ENCODE measurements at places on chromosomes 2 and 18.

DNA sequence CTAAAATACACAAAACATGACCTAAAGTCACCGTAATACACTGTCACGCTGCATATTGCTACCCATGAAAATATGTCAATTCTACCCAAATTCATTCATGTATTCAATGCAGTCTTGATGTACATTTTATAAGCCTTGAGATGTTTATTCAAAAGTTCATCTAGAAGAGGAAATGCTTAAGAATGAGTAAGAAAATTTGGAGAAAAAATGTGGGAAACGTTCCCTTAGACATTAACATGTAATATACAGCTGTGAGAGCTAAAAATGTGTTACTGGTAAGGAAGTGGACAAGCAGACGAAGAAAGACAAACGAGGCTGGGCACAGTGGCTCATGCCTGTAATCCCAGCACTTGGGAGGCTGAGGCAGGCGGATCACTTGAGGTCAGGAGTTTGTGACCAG, 37.3 kb downstream of the THAP4 start:
- no peak for DNase-seq

GRCh38 chr18:67402543-67402942, 114.0 kb downstream of the DSEL start:
- no peak for DNase-seq

DNA sequence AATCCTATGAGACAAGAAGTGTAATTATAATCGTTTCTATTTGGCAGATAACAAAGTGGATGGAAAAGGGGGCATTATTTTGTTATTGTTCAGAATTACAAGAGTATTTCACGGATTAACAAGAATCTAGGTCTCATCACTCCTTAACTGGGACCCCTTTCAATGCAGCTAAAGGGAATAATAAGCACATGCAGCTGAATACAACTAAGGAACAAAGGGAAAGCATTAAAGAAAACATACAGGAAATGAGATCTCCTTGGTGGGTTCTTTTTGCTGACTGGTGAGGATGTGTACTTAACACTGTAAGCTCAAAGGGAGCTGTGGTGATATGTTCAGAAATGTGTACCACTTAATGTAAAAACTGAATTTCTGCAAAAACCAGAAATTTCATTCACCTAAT, 140.5 kb upstream of the WDSUB1 start:
- no peak for DNase-seq

DNA sequence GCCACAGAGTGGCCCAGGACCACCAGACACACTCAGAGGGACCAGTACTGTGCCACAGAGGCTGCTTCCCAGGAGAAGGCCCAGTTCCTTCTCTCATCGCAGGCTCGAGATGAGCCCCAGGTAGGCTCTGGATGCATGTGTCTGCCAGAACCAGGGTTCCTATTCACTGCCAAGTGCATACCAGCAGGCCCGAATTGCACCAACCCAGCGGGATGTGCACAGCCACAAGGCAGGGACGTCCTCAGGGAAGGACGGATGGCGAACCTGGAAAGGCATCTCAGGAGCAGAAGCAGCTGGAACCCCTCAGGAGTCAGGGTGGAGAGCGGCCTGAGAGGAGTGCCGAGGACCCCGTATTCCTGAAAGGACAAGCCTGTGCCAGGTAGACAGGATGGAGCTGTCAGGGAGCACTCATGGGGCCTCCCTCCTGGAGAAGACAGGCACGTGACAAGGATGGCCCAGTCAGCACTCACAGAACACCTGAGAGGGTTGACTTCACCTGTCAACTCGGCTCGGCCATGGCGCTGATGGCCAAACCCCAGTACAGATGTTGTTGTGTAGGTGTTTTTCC, 73.7 kb downstream of the PTGR3 start:
- DNase-seq, result no peak

DNA sequence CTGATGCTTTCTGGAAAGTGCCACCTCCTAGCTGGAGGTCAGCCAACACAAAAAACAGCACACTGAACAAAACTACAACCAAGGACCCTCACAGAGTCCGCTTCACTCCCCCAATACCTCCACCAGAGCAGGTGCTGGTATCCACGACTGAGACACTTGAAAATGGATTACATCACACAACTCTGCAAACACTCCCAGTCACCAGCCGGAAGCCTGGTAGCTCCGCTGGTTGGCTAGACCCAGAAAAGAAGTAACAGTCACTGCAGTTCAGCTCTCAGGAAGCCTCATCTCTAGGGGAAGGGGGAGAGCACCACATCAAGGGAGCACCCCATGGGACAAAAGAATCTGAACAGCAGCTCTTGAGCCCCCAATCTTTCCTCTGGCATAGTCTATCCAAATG, 175.4 kb downstream of the LCLAT1 start:
- DNase-seq, result no peak

- DNase-seq, result no peak
Observed at GRCh38 chr2:172693529-172694455, 41.9 kb upstream of the RAPGEF4 start.

- DNase-seq, result peak; percentile 52
Observed at GRCh38 chr2:44553456-44553855, 191.7 kb downstream of the CAMKMT start.

GRCh38 chr2:71882949-71883472, 264.7 kb downstream of the CYP26B1 start:
- DNase-seq, result peak; percentile 93

DNA sequence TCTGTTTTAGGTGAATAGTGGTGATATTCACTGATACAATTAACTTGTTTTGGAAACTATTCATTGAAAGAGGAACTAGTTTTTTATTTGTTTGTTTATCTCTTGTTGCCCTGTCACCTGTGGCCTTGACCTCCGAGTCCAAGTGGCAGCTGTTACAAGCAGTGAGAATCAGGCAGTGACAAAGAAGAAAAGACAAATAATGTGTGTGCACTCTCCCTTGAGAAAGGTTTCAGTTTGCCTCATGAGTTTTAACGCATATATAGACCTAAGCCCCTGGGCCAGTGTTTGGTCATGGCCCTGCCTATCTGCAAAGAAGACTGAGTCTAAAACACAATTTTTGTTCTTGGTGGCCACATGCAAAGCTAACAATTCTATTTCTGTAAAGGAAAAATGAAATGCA, 15.3 kb downstream of the KYNU start:
- no peak for DNase-seq

GRCh38 chr18:43322132-43322531, 44.8 kb upstream of the SYT4 start:
- no peak for DNase-seq

DNA sequence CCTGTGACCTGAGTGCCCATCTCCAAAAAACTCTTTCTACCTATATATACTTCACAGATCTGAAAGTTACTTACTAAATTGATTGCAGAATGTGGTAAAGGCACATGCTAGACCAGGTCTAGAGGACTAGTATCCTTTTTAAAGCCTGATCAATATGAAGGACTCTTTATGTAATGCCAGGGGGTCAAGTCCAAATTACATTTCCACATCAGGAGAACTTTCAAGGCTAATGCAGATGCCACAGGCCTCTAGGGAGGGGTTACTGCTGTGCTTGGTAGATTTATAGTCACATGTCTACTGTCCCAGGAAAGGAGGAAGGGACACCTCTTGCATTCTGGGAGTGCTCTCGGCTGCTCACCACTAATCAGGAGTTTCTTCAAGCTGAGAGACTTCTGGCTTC, 118.4 kb upstream of the NOSTRIN start:
- no peak for DNase-seq

DNA sequence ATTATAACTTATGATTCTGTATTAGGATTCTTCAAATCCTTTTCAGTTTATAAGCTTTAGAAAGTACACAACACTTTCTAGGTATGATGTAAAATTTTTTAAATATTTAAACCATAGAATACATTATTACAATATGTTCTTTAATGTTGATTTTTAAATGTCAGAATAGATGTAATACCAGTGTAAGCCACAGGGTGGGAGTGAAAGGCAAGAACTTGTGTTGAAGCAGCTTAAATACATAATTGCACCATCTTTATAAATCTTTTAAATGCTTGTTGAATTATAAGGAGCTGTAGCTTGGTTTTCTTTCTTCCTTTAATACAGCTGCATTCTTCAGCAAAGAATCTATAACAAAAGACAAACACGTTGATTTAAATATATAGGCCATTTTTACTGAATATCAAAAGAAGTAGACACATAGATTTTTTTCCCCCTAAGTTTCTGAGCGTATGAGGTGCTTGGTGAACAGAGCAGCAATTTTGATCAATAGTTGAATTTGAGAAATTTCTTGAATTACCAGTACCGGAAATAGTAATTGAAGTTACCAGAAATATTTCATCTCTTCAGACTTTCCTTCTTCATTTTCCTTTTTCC, 63.0 kb downstream of the TANK start:
- no peak for DNase-seq

DNA sequence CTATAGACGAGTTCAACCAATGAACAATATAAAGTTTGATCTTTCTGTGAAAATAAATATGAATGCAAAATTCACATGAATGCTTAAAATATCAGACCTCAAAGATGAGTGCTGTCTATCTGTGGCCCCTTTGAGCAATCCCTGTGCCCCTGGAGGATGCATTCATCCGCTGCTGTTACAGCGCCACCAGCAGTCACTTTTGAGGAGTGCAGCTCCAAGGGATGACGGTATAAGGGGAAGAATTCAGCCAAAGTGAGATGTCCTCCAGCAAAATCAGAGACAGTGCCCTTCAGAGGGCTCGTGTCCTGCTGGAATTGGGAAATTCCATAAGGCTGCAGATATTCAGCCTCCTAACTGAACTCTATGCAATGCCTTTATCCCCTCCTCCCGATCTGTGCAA, 12.0 kb upstream of the CHRNA1 start:
- no peak for DNase-seq

GRCh38 chr2:229914171-229914570, 7.6 kb downstream of the TRIP12 start:
- DNase-seq, result no peak

GRCh38 chr2:45031028-45031427, 21.8 kb upstream of the SIX2 start:
- DNase-seq, result no peak

GRCh38 chr2:109225170-109225782, 96.3 kb downstream of the SH3RF3 start:
- no peak for DNase-seq

DNA sequence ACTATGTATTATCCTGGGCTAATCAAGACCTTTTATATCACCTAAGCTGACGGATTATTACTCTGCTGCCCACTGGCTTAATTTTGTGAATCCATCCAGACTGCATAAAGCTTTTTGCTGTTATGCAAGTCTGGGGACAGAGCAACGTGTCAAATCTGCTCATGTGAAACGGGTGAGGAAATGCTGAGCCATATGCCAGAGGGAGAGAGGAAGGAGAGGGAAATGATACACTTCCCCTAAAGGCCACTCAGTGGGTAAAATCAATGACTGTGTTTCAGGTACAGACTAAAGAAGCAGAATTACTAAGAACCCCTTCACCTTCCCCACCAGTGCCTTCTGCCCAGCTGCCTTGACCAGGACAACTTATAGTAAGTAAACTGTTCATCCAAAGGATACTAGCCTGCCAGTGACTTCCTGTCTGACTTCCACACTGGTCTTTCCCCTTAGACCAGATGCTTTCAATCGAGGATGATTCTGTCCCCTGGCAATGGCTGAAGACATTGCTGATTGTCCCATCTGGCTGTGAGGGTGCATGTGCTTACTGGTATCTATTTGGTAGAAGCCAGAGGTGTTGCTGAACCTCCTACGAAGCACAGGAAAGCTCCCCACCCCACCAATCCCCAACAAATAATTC, 43.0 kb downstream of the STAT1 start:
- DNase-seq, result no peak

DNA sequence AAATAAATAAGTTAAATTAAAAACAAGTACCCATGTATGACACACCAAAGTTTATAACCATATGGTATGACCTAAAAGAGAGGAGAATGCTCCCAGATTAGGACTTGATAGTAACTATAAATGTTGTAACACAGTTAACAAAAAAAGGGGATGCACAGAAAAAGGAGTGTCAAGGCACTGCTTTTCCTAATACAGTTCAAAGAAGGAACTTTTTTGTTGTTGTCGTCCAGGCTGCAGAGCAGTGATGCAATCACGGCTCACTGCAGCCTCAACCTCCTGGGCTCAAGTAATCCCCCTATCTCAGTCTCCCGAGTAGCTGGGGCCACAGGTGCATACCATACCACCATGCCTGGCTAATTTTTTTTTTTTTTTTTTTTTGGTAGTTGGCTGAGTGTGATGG, 2.7 kb downstream of the NARS1 start:
- DNase-seq, result no peak

GRCh38 chr2:37457401-37457901, 113.0 kb downstream of the QPCT start:
- DNase-seq, result no peak

GRCh38 chr2:127052771-127053691, 53.9 kb downstream of the BIN1 start:
- no peak for DNase-seq

- DNase-seq, result no peak
Observed at GRCh38 chr2:227891673-227892072, 20.2 kb downstream of the DAW1 start.

GRCh38 chr18:8773980-8774379, 68.6 kb downstream of the MTCL1 start:
- DNase-seq, result no peak

DNA sequence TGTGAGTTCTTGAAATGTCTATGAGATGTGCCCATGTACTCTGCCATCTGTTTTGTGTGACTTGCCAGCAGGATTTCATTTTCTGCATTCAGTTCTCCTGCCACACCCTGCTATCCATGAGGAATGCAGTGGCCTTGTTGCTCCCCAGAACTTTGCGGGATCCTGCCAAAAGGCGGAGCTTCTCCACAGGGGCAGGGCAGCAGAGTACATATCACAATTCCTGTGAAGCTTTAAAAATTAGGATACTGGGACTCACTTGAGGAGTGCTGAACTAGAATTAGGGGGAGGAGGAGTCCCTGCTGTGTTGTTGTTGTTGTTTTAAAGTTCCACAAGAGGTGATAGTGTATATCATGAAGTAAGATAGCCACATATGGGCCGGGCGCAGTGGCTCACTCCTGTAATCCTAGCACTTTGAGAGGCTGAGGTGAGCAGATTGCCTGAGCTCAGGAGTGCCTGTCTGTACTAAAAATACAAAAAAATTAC, 76.4 kb downstream of the TANC1 start:
- no peak for DNase-seq

DNA sequence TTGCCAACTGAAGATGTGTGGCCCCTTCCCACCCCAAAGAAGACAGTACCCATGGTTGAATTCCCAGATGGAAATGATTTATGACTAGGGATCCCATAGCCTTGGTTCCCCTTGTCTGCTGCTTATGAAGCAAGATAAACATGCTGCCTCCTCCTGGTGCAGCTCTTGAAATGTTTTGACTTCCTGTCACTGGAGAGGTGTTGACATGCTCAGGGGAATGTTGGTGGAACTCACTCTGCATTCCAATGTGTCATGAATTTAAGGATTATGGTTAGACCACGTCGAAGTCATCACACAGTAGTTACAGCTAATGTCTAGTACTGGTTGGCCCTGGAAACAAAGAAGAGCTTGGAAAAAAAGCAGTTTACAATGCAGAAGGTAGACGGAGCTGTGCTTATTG, 69.0 kb upstream of the FAM110C start:
- no peak for DNase-seq

- no peak for DNase-seq
Observed at GRCh38 chr2:222196159-222196558, 102.6 kb downstream of the PAX3 start.

GRCh38 chr2:138831691-138832090, 51.5 kb upstream of the NXPH2 start:
- DNase-seq, result no peak

GRCh38 chr2:57080035-57080434, 896.2 kb downstream of the CCDC85A start:
- DNase-seq, result peak; percentile 28
